ENCODE measurements at places on chromosomes 3 and 15. TPM values are rescaled to one million over a fixed set of nuclear protein-coding genes. Genes with fewer than 3 reads are reported as not detected.

TICRR gene
- 33.8 TPM for total RNA-seq

TTLL13 gene
- 0.18 TPM for total RNA-seq

PARP15 gene
- total RNA-seq: 0.37 TPM

TAGLN3 gene
- 2.8 TPM for total RNA-seq

FRMD5 gene
- 14.1 TPM for total RNA-seq

MYO9A gene
- 25.1 TPM for total RNA-seq

WNT7A gene
- 0.07 TPM for total RNA-seq

ATP13A5 gene
- not detected for total RNA-seq

MRPL47 gene
- total RNA-seq: 55.9 TPM

P2RY13 gene
- not detected for total RNA-seq

GRCh38 chr15:33730815-33731214, 237.5 kb upstream of the CHRM5 start:
- no peak for DNase-seq

GRCh38 chr3:149655826-149656574, 1.8 kb downstream of the WWTR1 start:
- no peak for DNase-seq

DNA sequence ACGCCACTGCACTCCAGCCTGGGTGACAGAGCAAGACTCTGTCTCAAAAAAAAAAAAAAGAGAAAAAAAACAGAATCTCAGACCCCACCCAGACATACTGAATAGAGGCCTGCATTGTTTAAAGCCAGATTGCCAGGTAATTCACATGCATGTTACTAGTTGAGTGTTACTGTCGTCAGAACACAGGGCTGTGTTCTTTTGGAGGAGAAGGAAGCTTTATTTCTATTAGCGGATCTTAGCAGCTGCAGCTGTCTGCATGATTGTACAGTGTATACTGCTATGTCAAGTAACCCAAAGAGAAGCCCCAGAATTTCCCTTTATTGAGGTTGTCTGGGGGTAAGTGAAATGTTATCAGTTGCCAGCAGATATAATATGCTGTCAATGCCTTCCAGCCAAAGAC, 496.6 kb upstream of the NAALADL2 start:
- no peak for DNase-seq

DNA sequence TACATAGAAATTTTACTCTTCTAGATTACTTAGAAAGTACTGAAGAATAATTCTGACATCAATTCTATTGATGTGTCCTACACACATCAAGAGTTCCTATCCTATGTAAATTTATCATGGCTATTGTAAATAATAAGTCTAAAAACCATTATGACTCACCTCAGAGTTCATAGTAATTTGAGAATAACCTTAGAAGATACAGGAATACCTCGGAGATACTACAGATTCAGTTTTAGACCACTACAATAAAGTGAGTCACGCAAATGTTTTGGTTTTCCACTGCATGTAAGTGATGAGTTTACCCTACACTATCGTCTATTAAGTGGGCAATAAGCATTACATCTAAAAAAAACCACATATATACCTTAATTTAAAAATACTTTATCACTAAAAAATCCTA, 74.8 kb downstream of the NR1I2 start:
- no peak for DNase-seq

- no peak for DNase-seq
These were observed 9.5 kb downstream of the TBC1D21 start for GRCh38 chr15:73882761-73883419.

DNA sequence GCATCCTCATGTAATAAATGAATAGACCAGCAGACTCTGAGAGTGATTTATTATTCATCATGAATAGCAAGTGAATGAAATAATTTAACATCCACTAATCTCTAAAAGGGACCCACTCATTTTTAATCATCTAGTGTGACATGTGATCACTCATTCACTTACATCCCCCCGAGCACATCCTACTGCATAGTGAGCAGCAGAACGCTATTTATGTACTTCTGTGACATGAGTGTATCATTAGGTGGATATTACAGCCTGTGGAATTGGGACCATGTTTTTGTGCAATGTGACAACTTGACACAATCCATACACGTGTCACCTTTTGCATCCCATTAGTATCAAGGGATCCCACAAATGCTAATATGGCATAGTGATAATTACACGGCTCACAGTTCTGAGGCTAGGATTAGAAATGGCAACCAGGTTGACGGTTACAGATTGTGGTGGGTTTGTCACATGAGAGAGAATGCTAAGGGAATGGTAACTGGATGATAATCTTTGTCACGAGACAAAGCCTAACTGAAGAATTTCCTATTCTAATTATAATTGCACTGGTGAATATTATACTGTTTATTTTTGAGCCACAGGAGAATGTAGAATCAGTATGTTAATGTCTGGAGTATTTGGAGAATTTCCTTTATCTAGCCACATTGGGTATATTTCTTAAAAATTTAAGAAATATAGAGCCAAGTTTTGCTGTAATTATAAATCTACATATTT, 595.2 kb upstream of the TBL1XR1 start:
- DNase-seq: no peak

GRCh38 chr3:47011371-47011770, 31.9 kb downstream of the NBEAL2 start:
- no peak for DNase-seq

DNA sequence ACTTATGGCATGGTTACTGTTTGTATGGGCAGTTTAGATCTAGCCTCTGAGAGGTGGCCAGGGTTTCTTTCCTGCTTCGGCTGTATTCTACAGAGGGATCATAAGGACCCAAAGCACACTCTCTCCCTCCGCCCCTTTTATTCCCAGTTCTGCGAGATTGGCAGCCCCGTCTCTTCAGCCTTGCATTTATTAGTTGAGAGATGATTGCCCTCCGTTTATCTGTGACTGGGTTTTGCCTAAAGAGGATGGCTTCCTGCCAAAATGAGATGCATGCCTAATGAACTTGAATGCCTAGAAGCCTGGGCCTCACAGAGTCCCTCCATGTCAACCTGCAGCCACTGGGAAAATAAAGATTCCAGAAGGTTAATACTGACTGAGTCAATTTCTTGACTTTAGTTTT, 97.1 kb upstream of the CHL1 start:
- DNase-seq: no peak

GRCh38 chr3:159249472-159250174, 447.8 kb downstream of the MFSD1 start:
- no peak for DNase-seq

DNA sequence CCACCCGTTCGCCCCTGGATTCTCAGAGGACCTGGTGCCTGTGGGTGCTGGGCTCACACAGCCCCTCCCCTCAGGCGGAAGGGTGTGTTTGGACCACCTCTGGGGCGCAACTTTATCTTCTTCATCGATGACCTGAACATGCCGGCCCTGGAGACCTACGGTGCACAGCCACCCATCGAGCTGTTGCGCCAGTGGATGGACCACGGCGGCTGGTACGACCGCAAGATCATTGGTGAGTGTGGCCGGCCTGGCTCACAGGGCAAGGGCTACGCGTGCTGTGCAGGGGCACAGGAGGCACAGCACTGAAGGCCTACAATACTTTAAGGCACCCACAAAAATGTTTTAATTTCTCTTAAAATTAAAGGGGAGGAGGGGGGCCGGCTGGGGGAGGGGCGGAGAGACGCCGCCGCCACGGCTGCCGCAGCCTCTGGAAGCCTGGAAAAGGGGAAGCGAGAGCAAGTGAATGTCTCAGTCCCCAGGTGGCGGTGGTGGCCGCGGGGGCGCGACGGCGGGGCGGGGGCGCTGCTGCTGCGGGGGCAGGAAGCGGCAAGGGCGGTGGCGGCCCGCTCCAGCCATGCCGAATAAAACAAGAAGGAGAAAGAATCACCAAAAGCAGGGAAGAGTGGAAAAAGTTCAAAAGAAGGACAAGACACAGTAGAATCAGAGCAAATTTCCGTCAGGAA, 56.8 kb downstream of the DNAH1 start:
- peak; percentile 78 for DNase-seq

GRCh38 chr15:60975218-60975617, 253.9 kb downstream of the RORA start:
- DNase-seq: no peak

- no peak for DNase-seq
These were observed 298.0 kb upstream of the RBMS3 start for GRCh38 chr3:28982906-28983305.

DNA sequence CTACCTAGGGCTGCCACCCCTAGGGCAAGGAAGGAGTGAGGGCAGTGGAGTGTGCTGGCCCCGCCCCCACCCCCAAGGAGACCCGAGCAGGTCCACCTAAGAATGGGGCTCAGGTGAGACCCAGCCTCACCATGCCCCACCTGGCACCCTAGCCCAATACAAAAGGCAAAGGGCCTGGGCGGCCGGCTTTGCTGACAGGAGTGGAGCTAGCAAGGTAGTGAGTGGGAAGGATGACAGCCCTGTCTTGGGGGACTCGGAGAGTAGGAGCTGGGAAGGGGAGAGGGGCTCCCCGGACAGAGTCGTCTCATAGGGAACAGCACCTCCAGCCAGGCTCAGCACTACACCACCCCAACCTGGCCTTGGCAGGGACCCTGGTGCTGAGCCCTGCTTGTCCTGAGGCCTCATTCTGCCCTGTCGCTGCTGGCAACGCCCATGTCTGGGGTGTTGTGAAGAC, 12.1 kb downstream of the C15orf39 start:
- DNase-seq: no peak

GRCh38 chr3:66426135-66426534, 74.7 kb downstream of the LRIG1 start:
- no peak for DNase-seq

- no peak for DNase-seq
These were observed 15.2 kb downstream of the SLTM start for GRCh38 chr15:58918239-58918638.

DNA sequence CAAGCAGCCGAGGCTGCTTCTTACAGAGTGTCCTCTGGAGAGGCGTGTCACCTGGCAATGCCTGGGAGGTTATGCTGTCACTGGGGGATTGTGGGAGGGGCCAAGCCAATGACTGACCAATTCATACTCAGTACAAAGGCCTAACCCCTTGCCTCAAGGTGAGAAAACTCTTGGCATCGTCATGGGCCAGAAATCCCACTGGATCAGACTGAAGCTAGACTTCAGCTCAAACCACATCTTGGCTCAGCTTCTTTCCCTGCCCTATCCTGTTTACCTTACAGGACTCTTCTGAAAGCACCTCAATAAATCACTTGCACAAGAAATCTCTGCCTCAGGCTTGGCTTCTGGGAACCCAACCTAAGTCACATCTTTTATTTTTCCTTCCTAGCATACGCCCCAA, 9.5 kb downstream of the ANAPC13 start:
- no peak for DNase-seq

GRCh38 chr3:170383567-170383966, 26.1 kb downstream of the SKIL start:
- DNase-seq: no peak

DNA sequence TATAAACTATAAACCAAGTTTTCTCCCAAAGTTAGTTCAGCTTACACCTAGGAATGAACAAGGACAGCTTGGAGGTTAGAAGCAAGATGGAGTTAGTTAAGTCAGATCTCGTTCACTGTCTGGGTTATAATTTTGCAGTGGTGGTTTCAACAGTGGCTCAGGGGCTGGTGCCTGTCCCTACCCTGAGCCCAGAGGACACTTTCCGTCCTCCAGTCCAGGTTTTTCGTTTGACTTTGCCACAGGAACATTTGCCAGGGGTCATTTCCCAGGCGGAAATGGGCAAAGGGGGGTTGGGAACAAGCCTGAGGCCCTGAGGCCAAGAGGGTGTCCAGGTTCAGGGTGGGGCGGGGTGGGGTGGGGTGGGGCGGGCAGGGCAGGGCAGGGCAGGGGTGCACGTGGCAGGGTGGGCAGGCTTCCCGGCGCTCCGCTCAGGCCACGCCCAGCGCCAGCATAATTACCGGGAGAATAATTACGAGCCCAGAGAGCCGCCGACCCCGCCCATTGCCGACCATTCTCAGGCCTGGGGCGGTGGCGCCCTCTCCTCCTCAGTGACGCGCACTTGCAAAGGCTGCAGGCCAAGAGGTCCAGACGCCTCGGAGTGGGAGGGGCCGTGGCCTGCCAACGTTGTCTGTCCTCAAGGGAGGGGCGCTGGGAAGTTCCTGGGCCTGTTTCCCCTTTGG, 70.4 kb downstream of the KLF13 start:
- DNase-seq: peak; percentile 96

GRCh38 chr3:134232151-134232550, 18.5 kb downstream of the RYK start:
- no peak for DNase-seq

- DNase-seq: no peak
These were observed 36.0 kb upstream of the MBNL1 start for GRCh38 chr3:152232679-152233078.

- DNase-seq: no peak
These were observed 1.7 kb downstream of the CFAP44 start for GRCh38 chr3:113439606-113440005.

DNA sequence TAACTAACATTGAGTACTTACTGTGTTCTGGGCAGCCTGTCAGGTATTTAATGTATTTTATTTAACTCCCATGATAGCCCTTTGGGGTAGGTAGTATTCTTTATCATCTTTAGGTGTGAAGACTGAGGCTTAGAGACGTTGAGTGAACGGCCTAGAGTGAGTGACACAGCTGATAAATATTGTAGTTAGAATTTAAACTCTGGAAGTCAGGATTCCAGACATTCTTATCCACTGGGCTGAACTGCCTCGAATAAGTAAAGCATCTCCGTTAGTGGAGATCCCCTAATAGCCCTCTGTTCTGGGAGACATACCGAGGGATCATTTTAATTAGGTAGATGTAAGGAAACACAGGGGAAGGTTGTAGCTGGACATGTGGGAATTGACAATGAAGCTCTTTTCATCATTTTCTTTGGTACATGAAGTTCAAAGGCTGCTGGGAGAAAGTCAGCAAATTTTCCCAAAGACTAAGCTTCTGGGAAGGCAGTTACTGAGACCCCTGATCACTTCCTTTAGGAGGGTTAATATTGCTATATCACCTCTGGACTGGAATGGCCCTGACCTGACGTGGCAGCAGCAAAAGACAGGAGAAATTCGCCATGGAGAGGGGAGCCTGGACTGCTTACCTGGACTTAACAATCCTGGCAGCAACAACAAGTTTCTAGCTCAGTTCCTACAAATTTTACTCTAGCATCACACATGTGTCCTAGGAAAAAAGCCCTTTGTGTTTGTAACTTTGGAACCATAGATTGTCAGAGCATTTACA, 11.7 kb upstream of the PDCD6IP start:
- no peak for DNase-seq

DNA sequence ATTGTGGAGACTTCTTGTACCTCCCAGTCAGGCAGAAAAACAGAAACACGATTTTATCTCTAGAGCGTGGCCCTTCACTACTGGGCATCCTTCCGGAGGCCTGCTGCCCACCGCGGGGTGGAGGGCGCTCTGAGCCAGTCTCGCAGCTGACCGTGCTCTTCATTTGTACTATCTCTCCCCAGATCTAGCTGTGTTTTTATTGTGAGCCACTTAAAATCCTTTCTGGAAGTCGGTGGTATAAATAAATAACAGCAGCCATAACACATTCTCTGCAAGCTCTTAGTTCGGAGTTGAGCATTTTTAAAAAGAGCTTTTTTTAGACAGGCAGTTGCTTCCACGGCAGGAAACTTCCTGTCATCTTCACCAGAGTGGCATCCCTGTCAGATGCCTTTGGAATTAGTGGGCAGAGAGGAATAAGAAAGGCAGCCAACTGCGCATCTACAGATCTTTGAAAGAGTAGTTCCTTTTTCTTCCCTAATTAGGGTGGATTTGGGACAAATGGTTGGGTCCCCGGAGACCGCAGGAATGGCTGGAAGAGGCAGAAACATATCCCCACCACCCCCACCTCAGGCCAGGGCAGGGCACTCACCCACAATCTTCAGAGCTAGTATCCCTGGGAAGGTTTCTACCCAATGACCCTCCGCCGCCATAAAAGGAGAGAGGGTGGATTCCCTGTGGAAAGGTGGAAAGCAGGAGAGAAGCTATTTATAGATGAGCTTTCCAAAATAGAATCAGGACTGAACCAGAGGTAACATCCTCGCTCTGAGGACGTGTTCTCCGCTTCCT, 91.1 kb downstream of the TOP2B start:
- DNase-seq: no peak

All from WTC11 (cell line).